ENCODE measurements at places on chromosomes 1 and 21.

DNA sequence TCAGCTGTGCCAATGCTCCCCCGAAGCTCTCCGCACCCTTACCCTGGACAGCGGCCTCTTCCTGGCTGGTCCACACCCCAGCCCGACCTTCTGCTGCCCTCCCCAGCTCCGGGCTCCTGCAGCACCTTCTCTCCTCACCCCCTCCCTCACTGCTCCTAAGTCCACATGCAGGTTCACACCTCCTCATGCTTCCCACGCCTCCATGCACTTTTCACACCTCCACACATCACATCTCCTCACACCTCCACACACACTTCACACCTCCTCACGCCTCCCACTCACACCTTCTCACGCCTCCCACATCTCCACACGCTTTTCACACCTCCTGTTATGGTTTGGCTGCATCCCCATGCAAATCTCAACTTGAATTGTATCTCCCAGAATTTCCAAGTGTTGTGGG, 18.9 kb downstream of the GPR137B start:
- DNase-seq, result no peak

DNA sequence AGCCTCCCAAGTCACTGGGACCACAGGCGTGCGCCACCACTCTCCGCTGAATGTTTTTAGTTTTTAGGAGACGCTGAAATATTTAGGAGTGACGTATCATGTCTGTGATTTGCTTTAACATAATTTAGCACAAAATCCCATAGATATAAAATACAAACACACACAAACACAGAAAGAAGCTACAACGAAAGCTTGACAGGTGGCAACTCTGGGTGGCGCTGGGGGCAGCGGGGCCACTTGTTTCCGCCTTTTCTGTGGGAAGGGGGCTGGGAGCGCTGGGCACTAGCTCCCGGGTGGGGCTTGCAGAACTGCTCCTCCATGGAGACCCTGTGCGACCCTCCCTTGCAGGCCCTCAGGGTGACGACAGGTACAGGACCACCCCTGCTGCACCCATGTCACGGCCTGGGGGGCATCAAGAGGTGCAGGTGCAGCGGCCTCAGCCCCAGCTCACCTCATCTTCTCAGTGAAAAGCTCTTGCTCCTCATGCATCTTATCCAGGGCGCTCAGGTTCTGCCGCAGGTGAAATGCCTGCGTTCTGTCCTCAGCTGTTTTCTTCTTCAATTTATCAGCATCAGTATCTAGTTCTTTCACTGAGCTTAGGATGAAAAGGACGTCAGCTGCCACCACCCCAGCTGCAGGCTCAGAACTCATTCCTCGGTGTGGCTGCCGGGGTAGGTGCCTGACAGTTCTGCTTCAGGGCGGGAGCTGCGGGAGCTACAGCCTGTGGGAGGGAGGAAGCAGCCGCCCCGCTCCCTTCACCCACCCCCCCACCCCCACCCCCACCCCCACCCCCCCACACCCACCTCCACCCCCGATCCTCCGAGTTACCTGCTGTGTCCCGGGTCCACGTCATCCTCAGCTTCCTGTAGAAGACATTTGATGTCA, 15.3 kb downstream of the CFAP74 start:
- DNase-seq, result no peak

- DNase-seq, result no peak
Observed at GRCh38 chr1:81547912-81548303, 252.8 kb upstream of the ADGRL2 start.

GRCh38 chr1:203934027-203934426, 72.6 kb downstream of the SNRPE start:
- no peak for DNase-seq

- no peak for DNase-seq
Observed at GRCh38 chr1:10671090-10671489, 125.4 kb downstream of the CASZ1 start.

DNA sequence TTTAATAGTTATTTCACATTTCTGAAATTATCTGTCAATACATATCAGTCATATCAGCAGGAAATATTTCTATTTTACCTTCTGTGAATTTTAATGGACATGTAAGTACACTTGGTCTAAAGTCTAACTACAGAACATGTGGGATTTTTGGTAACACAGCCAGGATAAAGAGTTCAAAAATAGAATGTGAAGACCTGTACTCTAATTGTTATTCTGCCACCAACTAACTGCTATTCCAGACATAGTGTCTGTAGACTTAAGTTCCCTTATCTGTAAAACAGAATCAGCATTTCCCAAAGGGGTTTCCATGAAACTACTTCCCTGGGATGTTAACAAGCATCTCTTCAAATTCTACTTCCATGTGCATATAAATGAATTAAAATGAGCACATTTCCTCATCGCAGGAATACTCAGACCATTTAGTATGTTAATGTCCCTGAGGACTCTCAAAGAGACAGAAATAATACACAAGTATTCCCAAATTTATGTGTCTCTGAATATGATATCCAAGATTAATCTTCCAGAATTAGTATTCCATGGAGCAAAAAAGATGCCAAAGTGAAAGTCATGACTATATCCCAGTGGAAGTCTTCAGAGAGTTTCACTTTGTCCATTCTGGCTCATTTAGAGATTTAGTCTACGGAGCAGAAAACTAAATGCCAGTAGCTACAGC, 325.6 kb downstream of the NEGR1 start:
- no peak for DNase-seq

All from HCEC 1CT (cell line).